ENCODE measurements at places on chromosomes 12 and 14. TPM values are rescaled to one million over a fixed set of nuclear protein-coding genes. Genes with fewer than 3 reads are reported as not detected.
A peak's percentile ranks its signal among the peaks of the same experiment; 100 is the strongest.

DNA sequence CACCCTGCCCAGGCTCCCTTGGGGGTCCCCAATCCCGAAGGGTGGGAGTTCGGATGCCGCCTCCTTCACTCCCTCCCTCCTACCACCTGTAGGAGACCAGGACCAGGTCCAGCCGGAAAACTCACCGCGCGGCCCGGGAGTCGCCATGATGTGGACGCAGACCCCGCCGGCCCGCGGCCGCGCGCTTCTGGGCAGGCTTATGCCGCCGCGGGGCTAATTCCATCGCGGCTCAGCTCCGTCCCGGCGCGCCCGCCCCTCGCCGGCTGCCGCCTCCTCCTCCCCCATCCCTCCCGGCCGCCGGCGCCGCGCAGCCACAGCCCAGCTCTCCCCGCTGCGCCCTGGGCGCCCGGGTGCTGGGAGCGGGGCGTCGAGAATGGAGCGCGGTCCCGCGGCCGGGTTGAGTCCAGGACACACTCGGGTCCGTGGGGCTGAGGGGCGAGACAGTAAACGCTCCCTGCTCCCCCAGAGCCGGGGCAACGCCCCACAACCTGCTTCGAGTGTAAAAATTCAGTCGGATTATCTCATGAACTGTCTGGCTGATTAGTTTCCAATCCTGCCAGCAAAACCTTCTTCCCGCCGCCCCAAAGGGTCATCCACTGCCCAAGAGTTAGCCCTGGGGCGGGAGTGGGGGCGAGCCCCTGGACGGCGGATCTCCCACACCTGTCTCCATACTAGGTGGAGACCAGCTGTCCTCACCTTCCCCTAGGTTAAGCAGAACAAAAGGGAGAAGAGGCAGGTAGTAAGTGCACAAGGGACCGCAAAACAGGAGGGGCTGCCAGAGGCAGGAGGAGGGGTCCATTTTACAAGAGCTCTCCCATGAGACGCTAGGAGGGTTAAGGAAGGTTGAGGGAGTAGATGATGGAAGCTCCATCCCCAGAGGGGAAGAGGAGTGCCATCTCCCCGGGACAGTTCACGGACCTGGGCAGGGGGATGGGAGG, at the start of gene ANO2:
Gene ANO2, minus strand, starts transcription at position 189 of the 938 bp plus-strand sequence. Its CDS starts 42 bp downstream, at position 147.
- DNase-seq: peak; percentile 77

DNA sequence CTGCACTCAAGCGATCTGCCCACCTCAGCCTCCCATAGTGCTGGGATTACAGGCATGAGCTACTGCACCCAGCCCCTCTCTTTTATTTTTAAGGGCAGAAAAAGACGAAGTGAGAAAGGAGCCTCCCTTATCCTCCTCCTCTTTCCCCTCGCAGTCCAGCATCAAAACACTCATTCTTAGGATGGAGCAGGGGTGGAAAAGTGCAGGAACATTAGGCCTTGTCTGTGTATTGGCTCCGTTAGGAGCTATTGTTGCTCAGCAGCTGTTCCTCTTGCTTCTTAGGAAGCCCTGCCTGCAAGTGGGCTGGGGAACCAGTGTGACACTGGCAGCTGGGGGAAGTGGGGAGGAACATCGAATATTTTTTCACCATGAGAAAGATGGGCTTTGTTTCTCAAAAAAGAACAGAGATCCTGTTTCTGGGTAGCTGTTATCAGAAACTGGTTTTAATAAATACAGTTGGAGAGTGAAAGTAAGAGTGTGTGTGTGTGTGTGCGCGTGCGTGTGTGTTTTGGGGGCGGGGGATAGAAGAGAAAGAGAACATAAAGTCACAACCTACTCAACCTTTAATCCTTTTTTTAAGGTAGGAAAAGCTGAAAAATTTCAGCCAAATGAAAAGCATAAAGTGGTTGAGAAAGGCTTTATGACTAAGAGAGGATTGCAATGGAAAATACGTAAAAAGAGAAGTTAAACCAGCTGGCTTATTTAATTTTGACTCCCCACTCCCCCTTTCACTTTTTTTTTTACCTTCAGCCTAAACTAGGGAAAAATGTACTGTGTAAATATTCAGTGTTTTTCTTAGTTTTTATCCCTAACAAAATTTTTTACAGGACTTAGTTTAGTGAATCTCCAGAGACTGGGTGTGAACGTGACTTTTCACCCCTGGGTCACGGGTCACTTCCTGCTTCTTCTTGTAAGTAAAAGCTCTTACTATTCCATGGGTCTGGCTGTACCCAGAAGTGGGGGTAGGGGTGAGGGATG, 197.2 kb upstream of the PLEKHG7 start:
- peak; percentile 85 for DNase-seq

DNA sequence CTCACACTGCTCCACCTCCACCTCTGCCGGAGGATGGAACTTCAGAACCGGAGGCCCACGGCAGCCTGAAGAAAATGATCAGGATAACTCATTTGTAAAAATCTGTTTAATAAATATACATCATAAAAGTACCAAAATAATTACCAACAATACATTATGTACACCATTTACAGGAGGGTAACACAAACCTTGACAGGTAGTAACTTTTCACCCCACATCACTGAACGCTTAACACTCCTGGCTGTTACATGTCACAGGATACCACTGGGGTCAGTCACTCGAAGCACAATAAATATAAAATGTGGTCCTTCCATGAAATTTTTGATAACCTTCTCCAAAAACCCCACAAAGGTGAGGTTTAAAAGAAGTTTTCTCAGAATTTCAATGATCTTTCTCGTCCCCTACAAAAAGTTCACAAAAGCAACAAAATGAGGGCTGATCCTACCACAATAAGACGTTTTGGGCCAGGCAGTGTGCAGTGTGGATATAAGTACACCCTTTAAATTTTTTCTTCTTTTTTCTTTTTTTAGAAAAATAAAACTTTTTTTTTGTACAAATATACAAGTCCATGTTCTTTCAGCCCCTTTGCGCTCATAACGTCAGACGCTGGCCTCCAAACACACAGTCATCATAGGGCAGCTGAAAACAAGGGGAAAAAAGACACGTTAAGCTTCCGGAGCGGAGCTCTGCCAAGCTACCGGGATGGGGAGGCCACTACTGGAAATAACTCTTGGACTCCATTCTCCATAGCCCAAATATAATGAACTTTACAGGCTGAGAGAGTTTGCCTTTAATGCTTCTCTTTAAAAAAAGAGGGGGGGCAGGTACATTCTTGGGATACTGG, 2.9 kb downstream of the NFKBIA start:
- peak; percentile 73 for DNase-seq

GRCh38 chr12:104651811-104652210, 195.1 kb downstream of the CHST11 start:
- DNase-seq: no peak

- no peak for DNase-seq
Observed at GRCh38 chr14:67186172-67186768, 3.0 kb upstream of the GARIN2 start.

- DNase-seq: no peak
Observed at GRCh38 chr14:63543826-63544406, 739 bp upstream of the PPP2R5E start.

GRCh38 chr12:103100257-103100831, 142.9 kb downstream of the ASCL1 start:
- DNase-seq: no peak

DNA sequence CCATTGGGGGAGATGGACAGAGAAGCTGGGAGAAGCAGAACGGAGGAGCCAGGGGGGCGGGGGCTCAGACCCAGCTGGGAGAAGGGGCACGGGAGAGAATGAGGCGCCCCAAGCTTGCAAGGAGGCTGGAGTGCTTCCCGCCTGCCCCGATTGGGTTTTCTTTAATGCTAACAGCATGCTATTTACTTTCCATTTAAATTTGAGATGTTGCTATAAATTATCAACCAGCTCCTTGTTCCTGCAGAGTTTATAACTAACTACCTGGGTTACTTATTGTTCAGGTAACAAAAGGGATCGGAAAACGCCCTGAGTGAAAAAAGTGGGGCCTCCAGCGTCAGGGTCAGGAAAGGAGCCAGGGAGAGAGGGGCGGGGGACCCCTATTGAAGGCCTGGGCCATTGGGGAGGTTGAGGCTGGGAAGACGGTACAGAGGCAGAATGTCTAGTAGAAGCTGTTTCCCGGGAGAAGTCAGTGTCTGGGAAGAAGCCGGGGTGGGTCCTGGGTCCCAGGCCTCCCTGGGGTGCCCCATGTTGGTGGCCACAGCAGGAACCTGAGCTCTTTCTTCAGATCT, 2.5 kb downstream of the HNF1A start:
- DNase-seq: peak; percentile 55

GRCh38 chr12:83823386-83824045, 1089.1 kb downstream of the SLC6A15 start:
- DNase-seq: peak; percentile 38

- DNase-seq: no peak
Observed at GRCh38 chr12:80373666-80374065, 70.4 kb upstream of the PTPRQ start.

The DAZAP2 gene
- 363 TPM for polyA plus RNA-seq

The SAMD15 gene
- polyA plus RNA-seq: 1.8 TPM

The GALNT6 gene
- polyA plus RNA-seq: 2.1 TPM

The MMP19 gene
- 2.0 TPM for polyA plus RNA-seq

The PIK3C2G gene
- polyA plus RNA-seq: 4.4 TPM

The FAM181A gene
- not detected for polyA plus RNA-seq

The GPR65 gene
- polyA plus RNA-seq: 0.62 TPM

Measured in kidney (tissue), 22 donors.